ENCODE measurements at places on chromosomes 16 and 17.

GRCh38 chr16:5010576-5011329 lies 23.0 kb downstream of the NAGPA start:
- no peak for DNase-seq

- peak; percentile 89 for DNase-seq
These were observed 108.0 kb upstream of the CIBAR2 start for GRCh38 chr16:85220125-85220839.

DNA sequence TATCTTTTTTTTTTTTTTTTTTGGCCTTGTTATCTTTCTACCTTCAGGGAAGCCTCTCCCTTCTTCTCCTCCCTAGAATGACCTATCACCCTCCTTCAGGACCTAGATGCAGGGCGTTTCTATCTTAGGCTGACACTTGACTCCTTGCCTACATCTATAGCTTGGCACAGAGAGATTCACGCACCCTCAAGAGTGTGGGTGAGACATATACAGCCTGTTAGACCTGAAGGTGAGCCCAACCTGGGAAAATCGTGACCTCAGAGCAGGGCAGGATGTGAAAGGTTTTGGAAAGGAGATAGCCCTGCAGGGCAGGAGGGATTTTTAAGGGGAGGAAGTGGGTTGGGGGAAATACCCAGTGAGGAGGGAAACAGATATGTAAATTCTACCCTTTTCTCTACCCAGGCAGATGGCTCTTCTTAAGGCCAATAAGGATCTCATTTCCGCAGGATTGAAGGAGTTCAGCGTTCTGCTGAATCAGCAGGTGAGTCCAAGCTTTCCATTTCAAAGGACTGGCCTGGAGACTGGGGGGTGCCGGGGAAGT lies at the start of gene AHSP:
Gene AHSP, plus strand, starts transcription at position 167 of the 541 bp plus-strand sequence. Its CDS starts 240 bp downstream, at position 407.
- DNase-seq = no peak

DNA sequence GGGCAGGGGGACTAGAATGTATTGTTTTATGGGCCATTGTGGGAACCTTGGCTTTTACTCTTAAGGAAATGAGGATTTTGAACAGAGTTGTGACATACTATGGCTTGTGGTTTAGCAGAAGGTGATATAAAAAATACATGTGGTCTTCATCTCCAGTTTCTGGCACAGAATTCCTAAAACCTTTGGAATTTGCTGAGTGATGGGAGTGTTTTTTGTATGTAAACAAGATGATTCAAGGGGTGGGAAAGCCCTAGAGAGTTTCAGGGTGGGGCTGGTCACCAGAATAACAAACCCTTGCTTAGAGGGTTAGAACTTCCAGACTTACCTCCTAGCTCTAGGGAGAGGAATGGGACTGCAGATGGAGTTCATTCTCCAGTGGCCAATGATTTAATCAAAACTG lies 316.1 kb downstream of the PHKB start:
- DNase-seq = no peak

GRCh38 chr16:59455497-59455896 lies 721.4 kb upstream of the GOT2 start:
- DNase-seq = no peak

GRCh38 chr16:30902029-30902972 lies 5.9 kb downstream of the CTF1 start:
- peak; percentile 88 for DNase-seq

Measured in hindlimb muscle (tissue), 1 donor.